ENCODE measurements at places on chromosomes 12 and 14.

GRCh38 chr12:65596514-65597091 lies 227.7 kb upstream of the HMGA2 start:
- DNase-seq, result no peak

GRCh38 chr12:28506271-28506670 lies 316.0 kb downstream of the CCDC91 start:
- DNase-seq, result no peak

DNA sequence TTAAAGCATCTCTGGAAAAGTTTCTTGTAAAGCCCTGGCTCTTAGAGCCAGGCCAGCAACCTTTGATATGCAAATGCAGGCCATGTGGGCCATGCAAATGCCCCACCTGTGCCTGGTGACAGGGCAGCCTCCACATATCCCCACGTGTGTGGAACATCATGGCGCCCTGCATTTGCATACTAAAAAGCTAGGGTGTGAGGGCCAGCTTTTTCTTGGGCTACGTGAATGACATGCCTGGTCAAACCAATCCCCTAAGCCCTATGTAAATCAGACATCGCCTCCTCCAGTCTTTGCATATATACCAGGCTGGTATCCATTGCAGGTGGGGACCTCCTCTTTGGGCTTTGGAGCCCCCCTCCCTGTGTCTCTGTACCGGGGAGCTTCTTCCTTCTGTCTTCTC lies 6.4 kb downstream of the CSRP2 start:
- DNase-seq, result no peak

DNA sequence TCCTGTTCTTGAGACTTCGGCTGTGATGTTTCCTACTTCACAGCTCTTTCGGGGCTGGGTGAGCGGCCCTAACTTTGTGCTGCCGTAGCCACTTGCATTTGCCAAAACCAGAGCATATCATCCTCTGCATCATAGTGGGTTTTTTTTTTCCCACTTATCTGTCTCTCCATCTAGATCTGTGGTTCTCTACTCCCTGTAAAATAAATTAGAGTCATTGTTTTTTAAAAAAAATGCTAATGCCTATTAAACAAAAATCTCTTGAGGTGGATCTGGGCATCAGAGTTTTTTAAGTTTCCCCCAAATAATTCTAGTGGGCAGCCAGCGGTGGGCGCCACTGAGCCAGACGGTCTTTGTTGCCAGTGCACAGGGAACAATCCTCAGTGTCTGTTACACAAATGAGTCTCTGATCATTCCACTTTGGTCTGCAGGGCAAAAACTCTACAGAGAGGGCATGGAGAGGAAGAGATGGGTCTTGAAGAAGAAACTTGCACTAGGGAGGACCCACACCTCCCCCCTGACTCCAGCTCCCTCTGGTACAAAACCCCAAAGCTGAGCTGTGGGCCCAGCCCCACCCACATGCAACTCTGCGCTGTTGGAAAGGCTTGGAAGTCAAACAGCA lies 62.4 kb upstream of the BCL2L14 start:
- DNase-seq, result no peak

DNA sequence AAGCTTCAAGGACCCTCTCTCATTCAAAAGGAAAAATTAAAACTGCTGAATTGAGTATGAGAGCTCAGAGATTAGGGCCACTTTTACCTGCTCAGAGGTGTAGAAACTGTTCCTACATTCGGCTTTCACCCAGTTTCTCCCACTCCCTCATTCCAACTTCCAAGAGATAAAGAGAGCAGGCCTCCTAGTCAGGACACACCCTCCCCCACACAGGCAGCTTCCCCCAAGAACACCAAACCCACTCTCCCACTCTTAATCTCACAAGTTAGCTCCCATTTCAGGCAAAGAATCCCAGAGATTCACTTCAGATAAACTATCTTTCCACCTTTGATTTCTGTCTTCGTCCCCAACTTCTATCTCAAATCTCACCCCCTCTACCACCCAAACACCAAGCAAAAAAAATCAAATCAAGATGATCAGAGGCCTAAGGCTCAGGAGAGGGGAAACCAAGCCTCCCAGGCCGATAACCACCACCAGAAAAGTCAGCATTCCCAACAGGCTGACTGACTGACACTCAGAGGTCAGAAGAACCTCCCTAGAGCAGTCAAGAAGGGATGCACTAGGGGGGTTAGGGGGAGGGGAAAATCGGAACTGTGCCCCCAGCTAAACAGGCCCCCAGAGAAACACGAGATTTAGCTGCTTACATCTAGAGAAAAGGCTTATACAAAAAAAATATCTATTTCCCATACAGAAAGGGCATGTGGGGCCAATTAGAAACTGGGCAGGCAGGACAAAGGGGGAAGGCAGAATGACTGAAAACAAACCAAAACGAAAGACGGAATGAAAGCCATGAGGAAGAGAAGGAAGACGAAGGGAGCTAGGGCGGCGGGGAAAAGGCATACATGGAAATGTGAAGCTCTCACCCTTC lies 13.2 kb upstream of the CDH24 start:
- no peak for DNase-seq

GRCh38 chr12:20350495-20350894 lies 17.8 kb upstream of the PDE3A start:
- DNase-seq, result no peak

DNA sequence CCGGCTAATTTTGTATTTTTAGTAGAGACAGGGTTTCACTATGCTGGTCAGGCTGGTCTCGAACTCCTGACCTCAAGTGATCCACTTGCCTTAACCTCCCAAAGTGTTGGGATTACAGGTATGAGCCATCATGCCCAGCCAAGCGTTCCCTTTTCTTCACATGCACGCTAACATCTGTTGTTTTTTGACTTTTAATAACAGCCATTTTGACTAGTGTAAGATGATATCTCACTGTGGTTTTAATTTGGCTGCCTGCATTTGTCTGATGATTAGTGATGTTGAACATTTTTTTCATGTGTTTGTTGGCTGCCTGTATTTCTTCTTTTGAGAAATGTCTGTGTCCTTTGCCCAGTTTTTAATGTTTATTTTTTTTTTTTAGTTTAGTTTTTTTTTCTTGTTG lies 10.2 kb upstream of the YARS2 start:
- no peak for DNase-seq

DNA sequence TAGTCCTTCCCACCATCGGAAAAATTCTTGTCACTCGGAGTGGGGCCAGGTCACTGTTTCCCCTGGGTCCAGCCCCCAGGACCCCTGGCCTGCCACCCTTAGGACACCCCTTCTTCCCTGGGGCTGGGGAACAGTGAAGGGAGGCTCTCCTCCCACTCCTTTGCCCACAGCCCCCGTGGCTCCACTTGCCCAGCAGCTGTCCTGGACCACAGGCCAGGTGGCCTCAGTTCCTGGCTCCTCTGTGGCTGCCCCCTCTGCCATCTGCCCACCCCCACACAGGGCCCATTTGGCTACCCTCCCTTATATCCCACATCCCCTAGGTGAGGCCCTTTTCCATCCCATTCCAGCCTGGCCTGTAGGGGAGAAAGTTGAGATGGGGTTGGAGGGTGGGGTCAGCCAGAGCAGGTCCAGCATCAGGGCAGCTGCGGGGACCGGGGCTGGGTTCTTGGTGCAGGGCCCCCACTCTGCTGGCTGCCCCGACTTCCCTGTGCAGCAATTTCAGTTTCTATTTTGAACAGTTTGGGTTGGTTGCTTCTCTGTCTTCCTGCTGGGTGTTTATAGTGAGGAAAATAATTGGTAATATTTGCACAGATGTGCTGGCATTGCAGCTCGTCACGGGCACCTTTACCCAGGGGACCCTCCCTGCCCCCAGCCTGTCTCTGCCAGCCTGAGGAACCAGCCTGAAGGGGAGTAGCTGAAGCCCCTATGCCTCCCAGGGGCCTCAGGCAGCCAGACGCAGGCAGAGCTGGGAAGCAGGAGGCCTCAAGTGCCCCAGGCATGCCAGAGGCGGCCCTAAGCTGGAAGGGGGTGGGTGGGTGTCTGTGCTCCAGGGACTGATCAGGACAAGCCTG lies 23.4 kb downstream of the SYNDIG1L start:
- DNase-seq, result no peak

GRCh38 chr12:112163471-112163991 lies 38.2 kb downstream of the TRAFD1 start:
- no peak for DNase-seq

- DNase-seq, result no peak
Observed at GRCh38 chr12:109580684-109581333, 7.2 kb downstream of the MVK start.

DNA sequence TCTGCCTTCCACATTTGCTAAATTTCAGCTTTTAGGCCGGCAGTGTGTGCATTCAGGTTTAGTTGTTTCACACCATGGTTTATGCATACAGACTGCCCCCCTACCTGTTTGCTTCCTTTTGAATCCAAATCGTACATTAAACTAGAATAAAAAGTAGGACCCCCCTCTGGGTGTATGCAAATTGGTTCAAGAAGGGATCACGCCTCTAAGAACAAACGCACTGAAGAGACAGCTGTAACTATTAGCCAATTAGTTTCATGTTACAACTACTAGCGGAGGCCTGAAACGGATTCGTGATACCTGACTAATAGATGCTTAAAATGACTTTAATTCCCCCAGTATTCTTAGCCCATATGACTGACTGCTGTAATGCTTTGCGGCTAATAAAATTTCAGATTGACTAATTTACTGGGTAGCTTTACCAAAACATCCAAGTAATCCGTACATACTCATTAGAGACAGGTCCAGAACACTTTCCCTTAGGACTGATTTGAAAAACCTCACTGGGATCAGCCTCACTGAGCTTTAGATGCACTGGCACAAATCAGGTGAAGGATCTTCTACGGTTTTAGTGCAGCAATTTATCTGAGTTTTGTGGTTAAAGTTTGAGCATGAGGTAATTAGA lies 411.8 kb downstream of the NPAS3 start:
- DNase-seq, result no peak

DNA sequence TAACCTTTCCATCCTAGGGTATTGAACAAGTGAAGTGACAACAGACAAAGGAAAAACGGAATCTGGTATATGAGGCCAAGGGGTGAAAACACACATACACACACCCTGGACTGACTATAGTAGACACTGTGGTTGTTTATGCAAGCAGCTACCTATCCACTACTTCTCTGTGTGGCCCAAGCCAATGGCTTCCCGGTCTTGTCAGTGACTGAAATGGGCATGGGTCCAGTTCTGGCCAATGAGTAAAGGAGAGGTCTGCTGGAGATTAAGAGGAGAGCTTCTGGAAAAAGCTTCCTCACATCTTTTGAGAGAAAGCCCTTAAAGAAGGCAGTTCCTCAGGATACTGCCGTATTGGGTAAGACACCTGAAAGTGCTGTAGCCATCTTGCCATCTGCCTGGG lies 19.3 kb downstream of the MBIP start:
- DNase-seq, result no peak

- DNase-seq, result no peak
Observed at GRCh38 chr12:61530456-61530855, 729.7 kb upstream of the USP15 start.

GRCh38 chr14:24398653-24399446 lies at the start of gene NYNRIN:
NYNRIN (plus strand) TSS chr14:24399003; CDS start chr14:24399247, 244 bp downstream.
- no peak for DNase-seq
